ENCODE measurements at places on chromosomes 2 and 18. TPM values are rescaled to one million over a fixed set of nuclear protein-coding genes. Genes with fewer than 3 reads are reported as not detected.

SNTG2 gene
- 8.7 TPM for total RNA-seq

TFCP2L1 gene
- not detected for total RNA-seq

DNA sequence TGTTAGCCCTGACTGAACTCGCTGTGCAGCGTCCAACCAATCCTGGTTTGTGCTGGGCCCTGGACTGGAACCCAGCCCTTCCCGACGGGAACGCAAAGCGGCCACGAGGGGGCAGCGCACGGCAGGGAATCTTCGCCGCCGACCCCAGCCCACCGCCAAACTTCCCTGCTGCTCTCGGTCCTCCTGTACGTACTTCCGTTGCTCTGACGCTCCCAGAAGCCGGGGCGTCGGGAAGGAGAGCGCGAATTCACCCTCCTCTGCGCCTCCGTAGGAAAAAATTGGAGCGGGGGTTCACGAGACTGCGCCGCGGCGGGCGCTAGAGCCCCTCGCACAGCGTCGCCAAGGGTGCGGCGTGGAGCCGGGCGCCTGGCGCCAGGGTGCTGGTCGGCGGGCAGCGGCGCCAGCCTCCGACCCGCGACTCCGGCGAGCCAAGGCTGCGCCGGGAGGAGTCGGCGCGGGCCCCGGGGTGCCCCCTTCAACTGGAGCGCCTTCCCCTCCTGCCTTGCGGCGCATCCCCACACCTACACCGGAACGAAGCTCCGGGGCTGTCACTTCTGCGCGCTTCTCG lies 873 bp upstream of the SH3RF3 start:
- peaks cover 65% of the 10 kb centered on the region for H3K4me1 ChIP-seq
- H3K36me3 ChIP-seq: peaks cover 6% of the 10 kb centered on the region
- H3K27me3 ChIP-seq: no peaks in the 10 kb centered on the region
- H3K27ac ChIP-seq: peak overlapping the region; percentile 75

- peaks cover 24% of the 10 kb centered on the region for H3K36me3 ChIP-seq
- H3K4me3 ChIP-seq: peak overlapping the region; percentile 6
- peak; percentile 72 for DNase-seq
- H3K27ac ChIP-seq: peak overlapping the region; percentile 95
- H3K27me3 ChIP-seq: no peaks in the 10 kb centered on the region
- peaks cover 65% of the 10 kb centered on the region for H3K4me1 ChIP-seq
Observed at GRCh38 chr2:200408428-200409316, 101.2 kb downstream of the KCTD18 start.

ABCB11 gene
- total RNA-seq: not detected

DNA sequence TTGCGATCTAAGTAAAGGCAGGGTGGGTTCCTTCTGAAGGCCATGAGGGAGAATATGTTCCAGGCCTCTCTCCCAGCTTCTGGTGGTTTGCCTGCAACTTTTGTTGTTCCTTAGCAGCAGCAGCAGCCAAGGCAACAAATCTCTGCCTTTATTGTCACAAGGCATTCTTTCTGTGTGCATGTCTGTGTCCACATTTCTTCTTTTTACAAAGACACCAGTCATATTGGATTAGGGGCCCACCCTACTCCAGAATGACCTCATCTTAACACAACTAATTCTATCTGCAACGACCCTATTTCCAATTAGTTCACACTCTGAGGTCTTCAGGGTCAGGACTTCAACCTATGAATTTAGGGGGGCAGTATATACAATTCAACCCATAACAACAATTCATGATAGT lies 587.5 kb downstream of the XIRP2 start:
- no peaks in the 10 kb centered on the region for H3K36me3 ChIP-seq
- H3K27me3 ChIP-seq: no peaks in the 10 kb centered on the region
- no peak for DNase-seq
- H3K4me3 ChIP-seq: no peak overlapping the region
- no peak overlapping the region for H3K27ac ChIP-seq
